ENCODE measurements at places on chromosomes 4 and X.

DNA sequence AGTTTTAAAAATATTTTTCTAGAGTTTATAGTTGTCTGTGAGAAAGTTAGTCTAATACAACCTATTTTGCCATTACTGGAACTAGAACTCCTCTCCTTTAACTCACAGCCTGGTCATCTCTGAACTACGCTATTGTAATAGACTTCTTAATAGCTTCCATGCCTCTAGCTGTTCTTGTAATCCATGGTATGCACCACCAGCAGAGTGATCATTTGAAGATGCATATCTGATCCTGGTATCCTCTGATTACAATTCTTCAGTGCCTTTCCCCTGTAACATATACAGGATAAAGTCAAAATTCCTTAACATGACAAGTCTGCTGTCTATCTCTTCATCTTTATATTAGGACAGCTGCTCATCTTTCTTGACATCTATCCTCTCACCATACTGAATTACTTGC is 37.6 kb upstream of the NALF2 start:
- DNase-seq: no peak

DNA sequence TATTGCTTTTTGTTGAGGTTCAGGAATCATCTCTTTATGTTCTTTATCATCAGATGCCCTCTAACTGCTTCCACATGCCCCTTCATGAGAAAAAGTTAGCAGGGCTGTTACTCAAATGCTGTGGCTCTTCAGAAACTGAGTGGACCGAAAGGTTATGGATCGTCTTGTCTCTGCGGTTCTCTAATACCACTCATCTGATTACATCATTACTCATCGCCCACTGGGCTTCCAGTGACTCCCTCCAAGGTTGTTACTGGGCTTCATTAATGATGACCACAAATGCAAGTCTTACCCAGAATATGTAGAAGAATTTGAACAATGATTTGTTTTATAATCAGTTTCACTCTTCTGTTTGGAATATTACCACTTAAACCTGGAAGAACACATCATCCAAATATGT is 67.7 kb downstream of the RWDD4 start:
- no peak for DNase-seq

GRCh38 chr4:111792632-111793031 is 352.6 kb upstream of the FAM241A start:
- DNase-seq: no peak

DNA sequence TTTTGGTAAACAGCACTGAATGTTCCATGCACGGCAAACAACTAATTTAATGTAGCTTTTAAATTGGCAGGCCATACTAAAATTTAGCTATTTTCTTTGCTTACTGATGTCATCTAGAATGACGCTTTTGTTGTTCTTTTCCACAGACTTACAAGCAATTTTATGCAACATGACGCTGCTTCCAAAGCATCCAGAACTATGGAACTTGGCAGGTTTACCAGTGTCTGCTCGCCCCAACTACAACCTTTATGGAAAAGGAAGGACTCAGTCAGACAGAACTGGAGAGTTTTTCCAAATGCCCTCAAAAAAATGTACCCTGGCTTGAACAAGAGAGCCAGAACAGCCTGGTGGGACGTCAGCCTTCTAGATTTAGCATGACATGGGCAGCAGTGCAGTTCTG is 58.7 kb downstream of the ANOS1 start:
- DNase-seq: no peak

DNA sequence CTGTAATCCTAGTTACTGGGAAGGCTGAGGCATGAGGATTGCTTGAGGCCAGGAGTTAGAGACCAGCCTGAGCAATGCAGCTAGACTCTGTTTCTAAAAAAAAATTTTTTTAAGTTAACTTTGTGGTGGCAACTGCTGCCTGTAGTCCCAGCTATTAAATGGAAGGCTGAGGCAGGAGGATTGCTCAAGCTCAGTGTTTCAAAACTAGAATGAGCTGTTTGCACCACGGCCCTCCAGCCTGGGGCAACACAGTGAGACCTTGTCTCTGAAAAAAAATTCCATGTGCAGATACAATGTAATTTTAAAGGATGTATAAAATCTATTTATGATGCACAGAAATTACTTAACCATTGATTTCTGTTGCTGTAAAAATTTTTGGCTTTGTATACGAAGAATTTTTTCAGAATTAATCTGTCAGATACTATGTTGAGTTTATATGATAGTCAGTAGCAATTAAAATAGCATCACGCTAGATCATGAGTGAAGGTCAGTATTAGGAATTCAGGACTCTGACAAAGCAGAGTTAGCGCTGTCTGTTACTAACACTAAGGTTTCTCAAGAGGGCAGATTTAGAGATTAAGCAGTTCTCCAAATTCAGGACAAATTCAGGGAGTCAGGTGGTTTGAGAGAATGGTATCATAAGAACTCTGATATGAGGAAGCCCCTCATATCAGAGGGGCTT is 8.3 kb upstream of the AGA start:
- no peak for DNase-seq
